ENCODE measurements at places on chromosomes 11 and 22.

- DNase-seq = no peak
These were observed 96.1 kb downstream of the MICAL2 start for GRCh38 chr11:12206529-12206928.

DNA sequence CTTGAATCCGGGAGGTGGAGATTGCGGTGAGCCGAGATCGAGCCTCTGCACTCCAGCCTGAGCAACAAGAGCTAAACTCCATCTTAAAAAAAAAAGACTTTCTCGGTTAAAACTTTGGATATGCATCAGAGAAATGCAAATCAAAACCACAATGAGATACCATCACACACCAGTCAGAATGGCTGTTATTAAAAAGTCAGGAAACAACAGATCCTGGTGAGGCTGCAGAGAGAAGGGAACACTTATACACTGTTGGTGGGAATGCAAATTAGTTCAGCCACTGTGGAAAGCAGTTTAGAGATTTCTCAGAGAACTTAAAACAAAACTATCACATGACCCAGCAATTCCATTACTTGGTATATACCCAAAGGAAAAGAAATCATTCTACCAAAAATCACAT, 619.4 kb upstream of the KIRREL3 start:
- no peak for DNase-seq

DNA sequence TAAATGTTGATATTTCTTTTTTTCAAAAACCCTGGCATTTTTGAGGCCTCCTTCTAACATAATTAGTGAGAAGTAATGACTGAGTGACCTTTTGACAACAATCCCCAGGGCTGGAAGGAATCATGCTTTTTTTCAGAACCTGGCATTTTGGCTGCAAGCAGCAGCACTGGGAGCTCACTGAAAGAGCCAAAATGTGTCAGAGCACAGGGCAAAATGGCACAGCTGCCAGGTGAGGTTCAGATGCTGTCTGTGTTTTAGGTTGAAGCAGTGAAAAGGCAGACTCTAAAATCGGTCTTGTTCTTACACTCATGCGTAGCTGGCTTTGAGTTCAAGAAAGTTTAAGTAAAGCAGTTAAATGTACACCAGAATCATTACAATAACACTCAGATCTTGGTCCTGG, 1063.8 kb downstream of the DLG2 start:
- no peak for DNase-seq

DNA sequence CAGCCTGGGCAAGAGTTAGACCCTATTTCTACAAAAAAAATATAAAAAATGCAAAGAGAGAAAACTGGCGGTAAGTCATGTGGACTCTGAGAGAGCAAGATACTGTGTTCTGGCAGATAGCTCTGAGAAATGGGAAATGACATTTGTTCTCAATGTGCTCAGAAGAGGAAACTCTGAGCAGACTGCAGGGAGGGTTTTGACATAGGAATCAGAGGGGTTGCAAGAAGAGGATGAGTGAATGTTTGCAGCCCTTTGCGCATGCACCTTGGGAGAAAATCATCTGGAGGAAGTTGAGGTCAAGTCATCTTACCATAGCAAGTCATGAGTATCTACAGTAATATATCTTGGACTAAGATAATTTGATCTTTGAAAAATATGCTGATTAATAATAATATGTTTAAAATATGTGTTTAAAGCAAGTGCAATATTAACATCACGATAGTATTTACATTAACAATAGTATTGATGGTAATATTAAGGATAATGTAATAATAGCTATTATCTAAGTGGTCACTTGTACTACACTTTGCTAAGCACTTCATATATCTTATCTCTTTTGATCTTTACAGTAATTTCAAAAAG, 2.6 kb downstream of the ACER3 start:
- DNase-seq = no peak

DNA sequence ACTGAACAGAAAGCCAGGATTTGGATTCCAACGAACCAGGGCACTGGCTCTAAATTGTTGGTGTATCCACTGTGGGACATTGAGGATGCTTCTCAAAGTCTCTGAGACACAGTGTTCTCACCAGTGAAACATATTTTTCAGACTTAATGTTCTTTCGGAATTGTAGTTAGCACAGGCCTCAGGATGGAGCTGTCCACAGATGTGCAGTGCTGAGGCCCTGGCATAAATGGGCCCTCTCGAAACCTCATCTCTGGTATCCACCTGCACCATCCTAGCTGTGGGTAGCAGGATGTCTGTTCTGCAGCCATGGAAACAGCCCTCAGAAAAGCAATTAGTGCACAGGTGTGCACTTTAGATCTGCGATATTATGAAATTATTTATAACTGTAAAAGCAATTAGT, 656.8 kb downstream of the TBC1D22A start:
- DNase-seq = no peak
